ENCODE measurements at places on chromosomes 4 and X. TPM values are rescaled to one million over a fixed set of nuclear protein-coding genes. Genes with fewer than 3 reads are reported as not detected.

GRCh38 chr4:7820031-7820818 lies 119.4 kb downstream of the AFAP1 start:
- no peak for DNase-seq

DNA sequence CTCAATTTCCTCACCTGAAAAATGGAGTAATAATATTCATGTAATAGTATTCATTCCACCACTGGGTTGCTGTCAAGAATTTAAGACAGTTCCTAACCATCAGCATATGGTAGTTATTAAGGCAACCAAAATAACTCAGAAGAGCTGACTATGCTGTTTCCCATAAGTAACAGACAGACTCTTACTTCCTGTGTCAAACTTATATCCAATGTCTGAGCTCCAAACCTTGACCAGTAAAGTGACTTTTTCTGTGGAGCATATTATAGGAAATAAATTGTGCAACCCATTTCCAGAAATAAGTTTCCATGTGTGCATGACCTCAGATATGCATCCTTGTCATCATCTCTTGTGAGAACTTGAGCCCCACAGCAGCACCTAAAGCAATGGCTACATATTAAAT lies 78.8 kb downstream of the HADH start:
- no peak for DNase-seq

DNA sequence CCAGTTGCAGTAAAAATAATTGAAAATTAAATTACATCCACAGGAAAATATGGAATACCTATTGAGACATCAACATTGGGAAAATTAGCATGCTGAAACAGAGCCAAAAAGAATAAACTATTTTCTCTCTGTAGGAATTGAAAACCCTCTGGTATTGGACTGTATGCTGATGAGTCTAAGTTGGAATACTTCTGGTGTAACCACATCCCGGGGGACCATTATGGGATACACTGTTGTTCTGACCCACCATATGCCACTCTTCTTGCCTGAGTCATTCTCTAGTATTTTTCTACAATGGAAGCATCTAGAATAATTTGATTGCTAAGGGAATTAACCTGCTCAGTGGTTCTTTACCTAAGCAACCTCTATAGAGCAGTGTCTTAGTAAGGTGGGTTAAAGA lies 640.7 kb upstream of the AGA start:
- DNase-seq, result no peak

- no peak for DNase-seq
These were observed 444.0 kb upstream of the TRAM1L1 start for GRCh38 chr4:117529401-117529800.

DNA sequence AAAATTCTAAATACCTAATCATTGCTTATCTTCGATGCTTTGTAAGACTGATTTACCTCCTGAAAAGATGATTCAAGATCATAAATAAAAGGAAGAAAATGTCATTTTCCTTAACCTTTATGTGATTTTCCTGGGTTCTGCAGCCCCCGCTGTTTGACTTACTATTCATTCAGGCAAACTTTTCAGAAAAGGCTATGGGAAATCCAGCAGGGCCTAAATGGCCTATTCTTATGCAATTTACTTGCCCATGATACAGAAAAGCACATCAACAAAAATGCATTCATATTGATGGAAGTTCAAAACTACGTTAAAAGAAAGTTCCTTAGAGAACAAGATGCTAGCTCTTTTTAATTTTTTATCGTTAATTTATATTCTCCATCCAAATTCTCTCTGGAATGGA lies 51.2 kb downstream of the TMEM144 start:
- no peak for DNase-seq

GRCh38 chr4:156838761-156839160 lies 132.8 kb downstream of the PDGFC start:
- DNase-seq, result peak; percentile 4

DNA sequence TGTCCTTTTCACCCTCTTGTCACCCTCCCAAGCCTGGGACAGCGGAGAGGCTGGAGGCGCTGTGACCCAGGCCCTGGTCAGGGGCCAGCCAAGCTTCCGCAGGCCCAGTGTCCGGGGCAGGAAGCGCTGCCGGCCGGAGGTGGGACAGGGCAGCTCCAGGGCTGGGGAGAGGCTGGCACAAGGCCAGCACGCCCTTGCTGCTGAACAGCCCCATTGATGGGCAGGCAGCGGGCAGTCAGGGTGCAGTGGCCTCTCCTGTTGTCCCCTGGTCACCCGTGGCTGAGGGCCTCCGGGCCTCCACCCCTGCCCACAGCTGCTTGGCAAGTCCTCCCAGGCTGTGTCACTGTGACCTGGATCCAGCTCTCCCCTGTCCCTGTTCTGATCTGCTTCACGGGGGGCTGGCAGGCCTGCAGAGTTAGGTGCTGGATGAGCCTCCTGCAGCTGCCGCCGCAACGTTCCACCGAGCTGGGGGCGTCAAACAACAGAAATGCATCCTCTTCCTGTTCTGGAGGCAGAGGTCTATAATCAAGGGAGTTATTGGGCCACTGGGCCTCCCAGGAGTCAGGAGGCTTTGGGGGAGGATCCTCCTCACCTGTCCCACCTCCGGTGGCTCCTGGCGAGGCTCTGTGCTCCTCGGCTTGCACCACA lies 107.9 kb downstream of the PSAPL1 start:
- no peak for DNase-seq

DNA sequence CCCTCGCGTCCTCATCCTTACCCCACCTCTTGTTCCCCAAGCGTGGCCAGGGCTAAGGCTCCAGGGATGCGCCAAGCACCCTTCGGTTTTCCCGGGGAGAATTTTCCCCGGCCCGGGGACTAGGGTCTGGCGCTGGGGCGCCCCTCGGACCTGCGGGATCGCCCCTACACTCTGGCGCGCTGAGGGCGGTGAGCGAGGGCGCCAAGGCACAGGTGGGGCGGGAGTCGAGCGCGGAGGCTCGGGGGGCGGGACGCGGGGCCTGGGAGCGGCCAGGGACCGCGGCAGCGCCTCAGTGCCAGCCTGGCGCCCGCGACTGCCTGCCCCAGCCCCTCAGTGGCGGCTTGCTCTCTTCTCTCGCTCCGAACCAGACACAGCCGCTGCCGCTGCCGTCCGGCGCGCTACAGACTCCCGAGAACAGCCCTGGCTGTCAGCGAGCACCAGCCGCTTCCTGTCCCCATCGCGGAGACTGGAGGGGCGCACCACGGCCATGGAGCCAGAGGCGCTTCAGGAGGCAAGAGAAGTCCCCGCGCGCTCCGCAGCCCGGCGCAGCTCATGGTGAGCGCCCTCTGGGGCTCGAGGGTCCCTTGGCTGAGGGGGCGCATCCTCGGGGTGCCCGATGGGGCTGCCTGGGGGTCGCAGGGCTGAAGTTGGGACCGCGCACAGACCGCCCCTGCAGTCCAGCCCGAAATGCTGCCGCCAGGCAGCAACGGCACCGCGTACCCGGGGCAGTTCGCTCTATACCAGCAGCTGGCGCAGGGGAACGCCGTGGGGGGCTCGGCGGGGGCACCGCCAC lies at the start of gene DRD5:
TSS of gene DRD5 (plus strand) at position 292 of the 793 bp plus-strand sequence. CDS start at position 688, 396 bp downstream.
- DNase-seq, result no peak

DNA sequence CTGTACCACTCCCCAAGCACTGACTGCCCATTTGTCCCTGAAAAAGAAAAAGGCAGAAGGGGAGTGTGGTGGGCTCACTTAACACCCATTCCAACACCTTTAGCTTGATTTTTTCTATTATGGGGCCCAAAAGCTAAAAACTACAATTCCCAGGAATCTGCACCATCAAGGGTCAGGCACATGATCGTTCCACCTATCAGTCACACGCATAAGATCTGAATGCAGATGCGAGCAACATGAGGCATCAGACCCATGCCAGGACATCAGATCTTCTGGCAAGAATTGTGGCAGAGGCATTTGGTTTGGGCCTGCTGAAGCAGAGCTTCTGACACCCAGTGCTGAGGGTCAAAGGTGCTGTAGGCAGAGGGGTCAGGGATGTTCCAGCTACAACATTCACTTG lies 595.9 kb downstream of the BCOR start:
- DNase-seq, result no peak

- DNase-seq, result peak; percentile 4
These were observed 543 bp downstream of the NFXL1 start for GRCh38 chr4:47913861-47914219.

- DNase-seq, result peak; percentile 78
These were observed 315.6 kb downstream of the GPAT3 start for GRCh38 chr4:83851261-83852084.

DNA sequence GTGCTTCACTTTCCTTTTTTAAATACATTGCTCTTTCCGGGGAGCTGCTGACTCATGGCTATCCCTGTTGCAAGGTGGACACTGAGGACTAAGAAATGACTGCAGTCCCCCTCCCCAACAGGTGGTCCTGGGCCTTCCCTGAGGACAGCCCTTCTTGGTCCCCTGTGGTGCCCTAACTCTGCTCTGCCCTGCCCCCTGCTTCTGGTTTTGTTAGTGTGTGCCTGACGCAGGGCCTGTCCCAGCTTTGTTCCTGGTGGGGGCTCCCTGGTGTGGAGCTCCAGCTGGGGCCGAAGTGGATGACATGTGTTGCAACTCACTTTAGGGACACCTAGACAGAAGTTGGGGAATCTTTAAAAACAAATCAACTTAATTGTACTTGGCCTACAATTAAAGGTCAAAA lies 81.9 kb downstream of the TMEM144 start:
- no peak for DNase-seq

DNA sequence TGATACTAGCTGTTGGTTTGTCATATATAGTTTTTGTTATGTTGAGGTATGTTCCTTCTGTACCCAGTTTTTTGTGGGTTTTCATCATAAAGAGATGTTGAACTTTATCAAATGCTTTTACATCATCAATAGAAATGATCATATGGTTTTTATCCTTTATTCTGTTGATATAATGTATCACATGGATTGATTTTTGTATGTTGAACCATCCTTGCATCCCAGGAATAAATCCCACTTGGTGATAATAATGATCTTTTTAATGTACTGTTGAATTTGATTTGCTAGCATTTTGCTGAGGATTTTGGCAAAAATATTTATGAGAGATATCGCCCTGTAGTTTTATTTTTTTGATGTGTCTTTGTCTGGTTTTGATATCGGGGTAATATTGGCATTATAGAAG lies 22.5 kb upstream of the NAA11 start:
- DNase-seq, result no peak

GRCh38 chr4:104751468-104751867 lies 256.8 kb upstream of the CXXC4 start:
- no peak for DNase-seq

GRCh38 chr4:106914223-106914622 lies 121.9 kb downstream of the DKK2 start:
- DNase-seq, result no peak

DNA sequence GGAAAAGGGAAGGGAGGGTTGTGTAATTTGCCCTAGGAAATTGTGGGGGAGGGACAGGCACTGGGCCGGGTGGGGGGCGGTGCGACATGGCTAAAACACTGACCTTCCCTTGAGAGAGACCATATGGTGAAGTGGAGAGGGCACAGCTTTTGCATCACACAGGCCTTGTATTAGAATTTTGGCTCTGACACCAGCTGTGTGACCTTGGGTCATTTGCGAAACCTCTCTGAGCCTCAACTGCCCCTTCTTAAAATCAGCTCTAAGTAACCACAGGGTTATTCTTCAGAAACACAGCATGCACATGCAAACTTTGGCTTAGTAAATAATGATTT lies 25.8 kb downstream of the PDGFRA start:
- no peak for DNase-seq

DNA sequence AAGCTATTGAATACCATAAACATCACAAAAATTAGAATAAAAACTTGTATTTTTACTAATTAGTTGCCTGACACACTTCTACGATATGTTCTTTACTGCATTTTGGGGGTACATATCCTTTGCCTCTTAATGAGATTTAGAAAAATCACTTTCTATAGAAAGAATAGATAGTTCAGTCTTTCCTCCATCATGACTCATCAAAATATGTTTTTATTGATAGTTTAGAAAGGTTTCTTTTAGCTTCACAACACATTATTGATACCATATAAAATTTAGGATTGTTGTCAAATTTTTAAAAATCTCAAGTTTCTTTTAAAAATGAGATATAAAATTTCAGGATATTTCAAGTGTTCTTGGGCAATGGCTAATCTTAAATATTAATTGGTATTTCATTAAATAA lies 74.5 kb upstream of the NOCT start:
- no peak for DNase-seq

GRCh38 chr4:156774422-156774821 lies 197.2 kb downstream of the PDGFC start:
- DNase-seq, result no peak

DNA sequence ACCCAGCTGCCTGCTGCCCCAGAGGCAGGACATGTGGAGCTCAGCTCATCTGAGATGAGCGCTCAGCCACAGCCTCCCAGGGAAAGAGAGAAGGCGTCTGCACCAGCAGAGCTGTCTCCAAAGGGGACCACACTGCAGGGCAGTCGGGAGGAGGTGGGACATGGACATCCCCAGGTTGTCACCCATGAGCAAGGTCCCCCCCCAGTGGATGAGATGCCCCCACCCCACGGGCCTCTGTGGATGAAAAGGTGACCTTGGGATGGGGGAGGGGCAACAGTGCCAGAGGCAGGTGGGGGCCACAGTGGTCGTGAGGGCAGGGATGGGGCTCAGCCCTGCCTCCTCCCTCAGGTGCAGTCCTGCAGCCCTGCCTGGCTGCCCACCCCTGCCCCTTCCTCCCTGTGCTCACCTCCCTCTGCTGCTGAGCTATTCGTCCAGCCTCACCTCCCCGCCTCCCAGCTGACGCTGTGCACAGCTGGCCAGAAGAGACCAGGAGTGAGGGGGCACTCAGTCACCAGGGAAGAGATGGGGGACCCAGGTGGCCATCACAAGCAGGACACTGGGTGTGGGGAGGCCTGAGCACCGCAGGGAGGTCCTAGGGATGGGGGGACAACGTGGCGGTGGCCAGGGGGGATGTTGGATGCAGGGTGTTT lies 9.3 kb downstream of the NKX1-1 start:
- no peak for DNase-seq

GRCh38 chr4:110639207-110640090 lies 16.6 kb upstream of the PITX2 start:
- no peak for DNase-seq

GRCh38 chr4:189143263-189143952 lies 797.3 kb upstream of the FRG1 start:
- DNase-seq, result peak; percentile 94

The VSIG1 gene
- total RNA-seq, result not detected

The APBB2 gene
- total RNA-seq, result 56.8 TPM

The RAB39B gene
- total RNA-seq, result 5.5 TPM

The TRO gene
- 3.3 TPM for total RNA-seq

The F11 gene
- total RNA-seq, result not detected

The MED14 gene
- total RNA-seq, result 23.6 TPM

The CENPE gene
- 18.4 TPM for total RNA-seq

The DGKK gene
- not detected for total RNA-seq

The NUDT11 gene
- not detected for total RNA-seq

The NXF2B gene
- 0.29 TPM for total RNA-seq

The PRRG1 gene
- 18.0 TPM for total RNA-seq

The CXCL3 gene
- total RNA-seq, result not detected

The SPARCL1 gene
- not detected for total RNA-seq

The TMEM271 gene
- not detected for total RNA-seq
